ENCODE measurements at places on chromosomes 5 and 9.

DNA sequence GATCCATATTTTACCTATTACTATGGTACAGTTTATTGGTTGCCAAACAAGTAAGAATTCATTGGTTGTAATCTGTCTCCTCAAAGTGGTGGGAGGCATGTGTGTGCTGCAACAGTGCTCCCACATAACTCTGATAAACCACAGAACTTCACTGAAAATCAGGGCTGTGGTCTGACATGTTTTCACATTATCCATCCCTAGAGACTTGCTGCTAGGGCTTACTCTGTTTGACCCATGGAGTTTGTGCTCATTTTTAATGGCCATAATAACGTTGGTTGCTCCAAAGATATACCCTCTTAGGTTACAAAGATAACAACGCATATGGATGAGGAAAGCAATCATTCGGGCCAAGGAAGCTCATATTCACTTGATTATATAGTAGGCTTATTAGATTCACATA lies 37.0 kb downstream of the HACD4 start:
- no peak for DNase-seq

DNA sequence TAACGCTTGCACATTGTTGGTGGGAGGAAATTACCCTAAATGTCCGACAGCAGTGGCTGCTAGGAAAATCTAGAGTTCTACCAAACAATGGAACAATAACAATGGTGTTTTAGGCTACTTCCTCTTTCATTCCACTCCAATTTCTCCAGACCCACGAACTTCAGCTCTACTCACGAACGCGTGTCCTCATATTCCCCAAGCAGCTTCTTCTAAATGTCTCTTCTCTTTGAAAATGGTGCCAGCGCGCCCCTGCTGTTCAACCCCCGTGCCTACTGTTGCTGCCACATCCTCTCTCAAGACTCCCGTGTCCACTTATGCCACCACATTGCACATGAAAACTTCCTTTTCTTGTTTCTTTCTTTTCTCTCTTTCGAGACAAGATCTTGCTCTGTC lies 25.6 kb downstream of the OR2V2 start:
- DNase-seq, result no peak

GRCh38 chr5:59051951-59052350 lies 469.1 kb downstream of the RAB3C start:
- no peak for DNase-seq

- DNase-seq, result peak; percentile 62
These were observed 56.9 kb upstream of the COL15A1 start for GRCh38 chr9:98886691-98887229.

DNA sequence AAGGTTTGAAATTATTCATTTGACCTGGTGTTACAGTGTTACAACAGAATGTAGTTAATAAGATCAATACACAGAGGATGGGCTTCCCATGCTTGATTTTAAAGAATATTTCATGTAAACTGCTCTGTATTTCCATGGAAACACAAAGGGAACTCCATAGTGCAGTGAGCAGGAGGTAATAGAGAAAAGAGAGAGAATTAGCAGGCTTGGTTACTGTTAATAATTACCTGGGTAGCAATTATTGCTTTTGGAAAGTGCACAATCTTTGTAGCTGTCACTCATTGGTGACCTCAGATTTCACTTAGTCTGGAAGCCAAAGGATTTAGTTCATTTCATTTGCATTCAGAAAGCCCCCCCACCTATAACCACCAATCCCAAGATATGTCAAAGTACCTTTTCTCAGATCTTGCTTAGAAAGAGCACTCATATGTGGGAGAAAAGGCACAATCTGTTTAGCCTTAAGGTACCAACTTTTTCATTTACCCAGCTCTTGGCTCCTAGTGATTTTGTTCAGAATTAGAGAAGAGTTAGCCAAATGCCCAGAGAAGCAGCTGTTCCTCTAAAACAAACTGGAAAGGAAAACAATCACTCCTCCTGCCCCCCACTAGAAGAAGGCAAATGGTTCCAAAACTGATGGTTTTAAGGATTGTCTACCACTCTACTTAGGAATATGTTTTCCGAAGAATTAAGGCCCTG lies 234.5 kb upstream of the SLC24A2 start:
- DNase-seq, result no peak

DNA sequence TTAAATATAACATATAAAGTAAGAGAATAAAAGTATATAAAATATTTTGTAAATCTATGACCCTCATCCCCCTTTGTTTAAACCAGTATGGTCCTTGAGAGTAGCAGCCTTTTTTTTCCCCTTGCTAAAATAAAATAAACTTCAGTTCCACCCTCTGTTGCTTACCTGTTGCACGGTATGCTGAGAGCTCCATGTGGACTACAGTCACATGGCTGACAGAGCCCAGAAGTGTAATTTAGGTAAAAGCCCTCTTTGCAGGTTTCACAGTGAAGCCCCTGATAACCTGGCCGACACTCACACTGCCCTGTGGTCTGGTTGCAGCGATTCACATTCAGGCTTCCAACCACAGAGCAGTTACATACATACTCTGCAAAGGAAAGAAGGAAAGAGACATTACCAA lies 55.1 kb downstream of the MEGF9 start:
- no peak for DNase-seq

GRCh38 chr5:111513131-111513520 lies 791 bp upstream of the STARD4 start:
- DNase-seq, result no peak

GRCh38 chr5:67063791-67064190 lies 132.8 kb downstream of the CD180 start:
- peak; percentile 8 for DNase-seq
